ENCODE measurements at places on chromosomes 6 and 20. TPM values are rescaled to one million over a fixed set of nuclear protein-coding genes. Genes with fewer than 3 reads are reported as not detected.

GRCh38 chr20:46507760-46508407 is 5.5 kb downstream of the ZNF334 start:
- DNase-seq, result no peak

The BNIP5 gene
- not detected for total RNA-seq

DNA sequence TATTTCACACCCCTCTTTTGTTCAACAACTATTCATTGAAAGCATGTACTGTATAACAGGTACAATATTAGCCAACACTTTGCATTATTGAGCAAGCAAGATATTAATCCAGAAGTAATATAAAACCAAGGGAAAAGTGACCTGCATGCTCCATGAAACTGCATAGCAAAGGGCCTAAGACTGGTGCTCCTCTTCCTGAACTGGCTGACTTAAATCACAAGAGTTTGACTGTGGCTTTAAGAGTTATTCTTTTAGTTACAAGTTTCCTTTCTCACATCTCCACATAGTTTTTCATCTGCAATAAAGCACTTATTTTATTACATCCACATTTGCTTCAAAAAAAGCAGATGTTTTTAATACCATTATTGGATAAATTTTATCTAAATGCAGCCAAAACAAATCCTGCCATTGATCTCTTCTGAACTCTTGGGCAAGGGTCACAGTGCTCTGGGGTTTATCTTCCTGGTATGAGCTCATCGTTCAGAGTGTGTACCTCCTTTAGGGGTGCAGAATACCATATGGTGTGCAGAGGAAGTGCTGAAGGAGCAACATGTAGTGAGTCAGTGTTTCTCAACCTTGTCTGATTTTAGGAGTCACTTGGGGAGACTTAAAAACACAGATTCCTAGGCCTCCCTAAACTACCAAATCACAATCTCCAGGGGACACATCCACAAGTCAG is 1225.9 kb upstream of the MAP3K7 start:
- no peak for DNase-seq

GRCh38 chr20:3515379-3516170 is 44.8 kb downstream of the ATRN start:
- no peak for DNase-seq

DNA sequence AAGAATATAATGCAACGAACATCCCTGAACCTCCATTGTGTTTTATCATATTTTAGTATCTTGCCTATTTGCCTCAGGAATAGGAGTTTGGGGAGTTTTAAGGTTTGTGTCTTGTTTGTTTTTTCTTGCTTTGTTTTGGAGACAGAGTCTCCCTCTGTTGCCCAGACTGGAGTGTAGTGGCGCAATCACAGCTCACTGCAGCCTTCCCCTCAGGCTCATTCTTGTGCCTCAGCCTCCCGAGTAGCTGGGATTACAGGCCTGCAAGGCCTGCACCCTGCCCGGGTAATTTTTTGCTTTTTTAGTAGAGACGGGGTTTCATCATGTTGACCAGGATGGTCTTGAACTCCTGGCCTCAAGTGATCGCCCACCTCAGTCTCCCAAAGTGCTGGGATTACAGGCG is 63.3 kb upstream of the CARMIL1 start:
- no peak for DNase-seq

The TAGAP gene
- 112 TPM for total RNA-seq
